Activated T-cell treated with anti-CD3 and anti-CD28 coated beads for 24 hours (primary cell): ENCODE measurements at places on chromosomes 12 and 14.

- DNase-seq = no peak
Observed at GRCh38 chr12:100842156-100842555, 47.6 kb downstream of the ANO4 start.

DNA sequence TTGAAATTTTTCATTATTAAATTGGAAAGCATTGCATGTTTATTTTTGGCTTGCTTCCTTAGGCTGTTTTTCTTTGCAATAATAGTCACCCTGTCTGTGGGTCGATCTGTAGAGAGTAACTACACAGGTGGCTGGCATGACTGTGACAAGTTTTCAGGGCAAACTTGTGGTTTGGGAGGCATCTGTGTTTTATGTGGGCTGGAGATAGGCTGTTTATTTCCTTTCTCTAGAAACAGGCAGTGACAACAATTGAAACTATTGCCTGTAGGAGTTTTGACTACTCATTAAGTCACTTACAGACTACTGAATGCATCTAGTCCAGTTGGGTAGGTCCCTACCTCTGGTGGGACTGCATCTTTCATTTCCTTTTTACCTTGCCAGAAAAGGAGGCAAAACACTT is 155.6 kb downstream of the DYRK2 start:
- DNase-seq = peak; percentile 58

- DNase-seq = no peak
Observed at GRCh38 chr12:47964106-47964728, 821 bp downstream of the TMEM106C start.

DNA sequence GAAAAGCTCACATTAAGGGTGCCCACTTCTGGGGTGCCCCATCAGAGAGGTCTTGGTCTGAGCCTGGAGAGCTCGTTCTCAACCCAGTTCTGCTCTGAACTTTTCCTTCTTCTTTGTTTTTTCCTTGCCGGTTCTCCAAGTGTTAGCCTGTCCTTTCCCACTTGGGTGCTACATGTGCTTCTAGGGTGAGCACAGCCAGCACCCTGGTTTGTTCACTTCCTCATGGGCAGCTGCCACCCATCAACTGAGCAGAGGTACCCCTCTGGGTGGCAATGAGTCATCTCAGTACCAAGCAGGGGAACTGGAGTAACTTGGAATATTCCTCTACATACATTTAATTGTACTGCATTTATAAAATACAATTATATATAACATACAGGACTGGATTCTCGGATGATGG is 3.9 kb upstream of the SYNE3 start:
- DNase-seq = no peak

GRCh38 chr14:33052943-33053342 is 114.3 kb downstream of the NPAS3 start:
- no peak for DNase-seq

- DNase-seq = no peak
Observed at GRCh38 chr12:124242529-124243065, 52.3 kb upstream of the RFLNA start.

DNA sequence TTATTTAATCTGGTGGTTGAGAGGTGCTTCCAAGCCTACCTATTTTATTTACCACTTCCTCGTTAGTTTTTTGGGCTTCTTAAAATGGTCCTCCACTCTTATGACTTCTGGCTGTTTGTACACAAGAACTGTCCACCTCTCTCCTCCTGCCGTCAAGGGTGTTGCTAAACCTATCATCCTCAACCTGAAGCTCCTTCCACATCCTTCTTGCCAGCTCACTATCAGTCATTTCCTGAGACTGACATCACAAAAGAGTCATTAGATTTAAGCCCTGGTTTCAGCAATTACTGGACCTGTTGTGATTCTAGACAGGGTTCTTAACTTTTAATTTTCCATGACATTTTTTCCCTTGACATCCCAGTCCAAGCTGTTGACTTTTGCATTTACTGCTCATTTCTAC is 91.9 kb downstream of the BICD1 start:
- no peak for DNase-seq

DNA sequence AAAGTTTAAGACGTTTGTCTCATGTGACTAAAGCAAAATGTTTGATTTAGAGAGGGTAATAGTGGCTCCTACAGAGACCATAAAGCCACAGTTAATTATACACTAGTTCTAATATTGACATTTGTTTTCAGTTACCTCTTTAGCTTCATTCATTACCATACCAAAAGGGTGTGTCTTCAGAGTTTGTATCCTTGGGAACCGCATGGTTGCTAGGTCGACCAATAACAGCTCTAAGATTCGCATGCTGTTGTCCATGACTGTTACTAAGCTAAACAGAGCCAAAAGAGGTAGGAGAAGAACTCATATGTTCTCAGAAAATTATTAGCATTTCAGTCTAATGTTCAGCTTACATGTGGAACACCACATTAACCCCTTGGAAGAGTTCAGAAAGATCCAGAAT is 36.2 kb upstream of the ETNK1 start:
- no peak for DNase-seq

DNA sequence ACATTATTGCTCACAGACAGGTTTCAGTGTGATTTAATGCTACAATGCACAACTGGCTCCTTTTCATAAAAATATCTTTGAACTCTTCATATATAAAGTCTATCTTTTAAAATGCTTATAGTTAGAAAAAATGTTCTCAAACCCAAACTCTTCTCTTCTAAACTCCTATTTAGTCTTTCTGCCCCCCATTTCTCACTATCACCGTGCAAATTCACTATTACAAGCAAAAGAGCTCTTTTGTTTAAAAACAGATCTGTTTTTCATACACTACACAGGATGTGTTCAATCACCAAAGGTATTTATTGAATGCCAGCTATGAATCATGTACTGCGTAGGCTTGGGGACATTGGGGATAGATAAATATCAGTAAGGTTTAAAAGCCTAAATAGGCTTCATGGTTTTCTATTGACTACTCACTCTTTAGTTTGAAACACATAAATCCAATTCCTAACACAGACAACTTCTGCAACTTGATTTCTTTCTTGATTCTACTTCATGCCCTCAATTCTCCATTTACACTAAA is 692.3 kb downstream of the C12orf50 start:
- no peak for DNase-seq

- no peak for DNase-seq
Observed at GRCh38 chr14:93943052-93943451, 15.9 kb downstream of the FAM181A start.

GRCh38 chr14:37593511-37594237 is 1.4 kb downstream of the FOXA1 start:
- DNase-seq = no peak

DNA sequence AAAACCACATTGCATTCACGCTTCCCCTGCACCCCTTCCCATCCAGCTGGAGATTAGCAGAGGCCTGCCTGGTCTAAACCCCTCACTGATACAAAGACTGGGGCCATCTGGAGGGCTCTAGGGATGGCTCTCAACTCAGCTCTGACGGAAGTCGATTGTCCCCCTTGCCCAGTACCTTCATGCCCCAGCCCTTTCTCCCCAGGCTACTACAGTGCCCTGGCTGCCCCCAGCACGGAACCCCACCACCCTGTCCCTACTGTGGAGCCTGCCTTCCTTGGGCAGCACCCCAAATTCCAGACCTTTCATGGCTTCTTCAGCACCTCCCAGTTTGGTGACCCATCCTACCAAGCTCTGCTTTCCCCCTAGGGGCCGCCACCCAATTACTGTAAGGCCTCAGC is 25.6 kb downstream of the ZFP36L1 start:
- DNase-seq = no peak

DNA sequence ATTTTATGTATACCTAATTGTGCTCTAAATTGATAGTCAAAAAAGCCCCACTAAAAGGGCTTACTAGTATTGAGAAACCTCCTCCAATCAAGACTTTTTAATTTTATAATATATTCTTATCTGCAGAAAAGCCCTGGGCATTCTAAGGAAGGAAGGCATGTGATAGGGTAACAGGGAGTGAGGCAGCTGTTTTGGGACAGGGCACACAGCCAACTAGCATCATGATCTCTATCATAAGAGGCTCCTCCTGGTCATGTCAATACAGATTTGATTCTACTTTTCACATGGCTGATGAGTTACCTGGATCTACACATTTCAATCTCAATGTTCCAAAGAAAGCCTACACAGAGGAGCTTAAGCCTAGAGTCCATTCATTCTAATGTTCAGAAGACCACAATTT is 9.1 kb downstream of the ADAM20 start:
- DNase-seq = no peak

GRCh38 chr12:58741226-58741625 is 179.1 kb downstream of the LRIG3 start:
- no peak for DNase-seq

GRCh38 chr12:24822121-24822899 is 126.6 kb downstream of the BCAT1 start:
- DNase-seq = no peak

GRCh38 chr14:90677484-90678050 is 138.7 kb downstream of the TTC7B start:
- peak; percentile 7 for DNase-seq

DNA sequence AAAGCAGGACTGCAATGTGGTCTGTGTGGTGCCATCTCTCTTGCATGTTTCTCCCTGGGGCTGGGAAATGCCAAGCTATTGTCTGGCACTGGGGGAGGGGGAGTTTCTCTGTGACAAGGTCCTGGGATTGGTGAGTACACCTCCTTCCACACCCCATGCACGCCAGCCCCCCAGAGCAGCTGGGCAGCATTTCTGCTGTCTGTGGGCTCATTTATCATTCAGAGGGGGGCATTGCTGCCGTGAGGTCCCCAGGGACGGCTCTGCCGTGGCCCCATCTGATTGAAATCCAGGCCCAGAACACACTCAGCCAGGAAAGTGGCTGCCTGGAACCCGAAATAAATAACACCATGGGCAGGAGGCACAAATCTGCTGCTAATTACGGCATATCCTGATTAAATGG is 12.6 kb upstream of the FAM222A start:
- DNase-seq = no peak

DNA sequence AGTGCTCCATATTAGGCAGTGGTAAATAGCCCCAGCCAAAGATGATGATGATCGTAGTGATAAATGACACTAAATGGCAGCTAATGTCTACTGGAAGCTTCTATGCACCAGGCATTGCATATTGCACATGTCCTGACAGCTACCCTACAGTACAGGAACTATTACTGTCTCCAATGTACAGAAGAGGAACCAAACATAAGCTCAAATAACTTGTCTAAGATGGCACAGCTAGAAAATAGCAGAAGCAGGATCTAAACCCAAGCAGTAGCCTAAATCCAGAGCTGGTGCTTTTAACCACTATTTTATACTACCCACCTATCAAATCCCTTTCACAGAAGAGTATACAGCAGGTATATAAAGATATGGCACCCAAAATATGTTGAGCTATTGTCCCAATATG is 28.9 kb downstream of the ESR2 start:
- DNase-seq = no peak

GRCh38 chr12:131530422-131530821 is 180.5 kb upstream of the SFSWAP start:
- DNase-seq = no peak

DNA sequence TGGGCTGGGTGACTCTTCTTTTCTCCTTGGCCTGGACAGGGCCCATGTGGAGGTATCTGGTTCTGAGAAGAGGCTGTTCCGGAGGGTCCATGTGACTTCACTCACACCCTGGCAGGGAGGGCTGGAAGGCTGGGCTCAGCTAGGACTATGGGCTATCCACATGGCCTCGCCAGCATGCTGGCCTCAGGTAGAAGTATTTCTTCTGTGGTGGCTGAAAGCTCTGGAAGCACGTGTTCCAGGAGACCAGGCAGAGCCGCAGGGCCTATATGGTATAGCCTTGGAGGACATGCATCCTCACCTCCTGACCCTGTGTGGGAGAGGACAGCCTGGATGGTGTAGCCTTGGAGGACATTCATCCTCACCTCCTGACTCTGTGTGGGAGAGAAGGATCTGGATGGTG is 38.2 kb upstream of the FZD10 start:
- no peak for DNase-seq

DNA sequence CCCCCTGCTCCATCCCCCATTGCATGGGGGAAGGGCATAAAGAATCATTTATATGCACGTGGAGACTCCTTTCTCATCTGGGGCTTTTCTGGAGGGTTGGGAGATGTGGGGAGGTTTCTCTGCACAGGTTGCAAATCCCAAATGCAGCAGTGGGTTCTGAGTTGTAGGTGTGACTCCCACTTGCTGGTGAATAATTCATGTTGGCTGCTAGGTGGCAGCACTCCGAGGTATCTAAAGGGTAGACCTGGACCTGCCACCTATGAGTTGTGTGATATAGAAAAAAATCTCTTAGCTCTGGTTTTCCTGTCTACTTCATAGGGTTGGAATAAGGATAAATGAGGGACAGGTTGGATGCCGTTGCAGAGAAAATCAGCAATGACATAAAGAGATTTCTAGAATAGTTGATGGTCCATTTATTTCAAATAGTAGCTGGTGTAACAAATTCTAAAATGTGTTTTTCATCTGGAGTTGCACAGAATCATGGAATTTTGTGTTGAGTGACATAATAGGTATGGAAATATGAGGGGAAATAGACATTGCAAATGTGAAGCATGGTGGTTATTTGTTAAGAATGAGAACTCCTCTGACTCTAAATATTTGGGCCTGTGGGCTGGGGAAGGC is 4.6 kb downstream of the MARCHF9 start:
- DNase-seq = no peak
